Epithelial cell of umbilical artery (primary cell): ENCODE measurements at places on chromosomes 2 and 18. TPM values are rescaled to one million over a fixed set of nuclear protein-coding genes. Genes with fewer than 3 reads are reported as not detected.

SH3BP4 gene
- total RNA-seq, result 25.7 and 28.1 TPM in 2 replicates

SPATA3 gene
- not detected in 2 replicates for total RNA-seq

CPLX4 gene
- not detected in 2 replicates for total RNA-seq

RAMP1 gene
- not detected in 2 replicates for total RNA-seq

LCT gene
- total RNA-seq, result not detected in 2 replicates

ANKRD36B gene
- total RNA-seq, result 87.7 TPM in 2 replicates

TET3 gene
- 3.2 and 3.5 TPM in 2 replicates for total RNA-seq

SLC14A1 gene
- under 0.01 and 1.5 TPM in 2 replicates for total RNA-seq

TMEFF2 gene
- under 0.01 and 0.15 TPM in 2 replicates for total RNA-seq

SPTBN1 gene
- 258 and 286 TPM in 2 replicates for total RNA-seq

DPY30 gene
- total RNA-seq, result 118 and 124 TPM in 2 replicates

CCDC93 gene
- 18.2 and 33.9 TPM in 2 replicates for total RNA-seq
